Ureter (tissue), 1 donor: ENCODE measurements at places on chromosomes 5 and 9. TPM values are rescaled to one million over a fixed set of nuclear protein-coding genes. Genes with fewer than 3 reads are reported as not detected.

GRCh38 chr9:129550199-129550839, 70.6 kb downstream of the C9orf50 start:
- DNase-seq: peak; percentile 86

GRCh38 chr5:144198386-144198785, 27.7 kb downstream of the KCTD16 start:
- DNase-seq: no peak

DNA sequence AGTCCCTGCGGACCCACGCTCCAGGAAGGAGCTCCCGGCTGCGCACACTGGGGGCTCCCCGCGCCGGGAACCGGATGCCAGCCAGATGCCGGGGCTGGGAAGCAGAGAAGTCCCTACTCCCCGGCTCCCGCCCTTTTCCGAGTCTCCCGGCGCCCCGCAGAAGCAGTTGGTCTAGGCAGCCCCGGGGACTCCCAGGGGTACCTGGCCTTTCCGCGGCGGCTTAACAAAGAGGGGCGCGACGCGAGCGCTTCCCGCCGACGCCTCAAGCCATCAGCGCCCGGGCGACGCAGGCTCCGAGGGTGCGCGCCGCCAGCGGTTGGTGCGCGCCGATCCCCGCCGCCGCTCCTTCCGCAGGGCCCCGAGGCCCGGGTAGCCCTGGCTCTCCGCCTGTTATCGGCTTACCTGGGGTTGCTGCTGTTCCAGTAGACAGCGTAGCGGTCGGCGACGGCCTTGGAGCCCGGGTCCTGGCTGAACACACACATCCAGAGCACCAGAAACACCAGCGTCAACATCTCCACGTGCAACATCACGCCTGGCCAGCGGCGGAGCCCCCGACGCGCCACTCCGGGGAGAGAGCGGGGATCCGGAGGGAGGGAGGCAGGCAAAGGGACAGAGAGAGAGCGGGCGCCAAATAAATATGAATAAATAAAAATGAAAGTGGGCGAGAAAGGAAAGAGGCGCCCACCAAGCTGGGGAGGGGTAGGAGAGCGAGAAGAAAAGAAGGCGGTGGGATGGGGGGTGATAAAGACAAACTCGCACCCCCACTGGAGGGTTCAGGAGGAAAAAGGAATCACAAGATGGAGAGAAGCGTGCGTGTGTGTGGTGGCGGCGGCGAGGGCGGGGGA, 428 bp downstream of the EFNA5 start:
- peak; percentile 52 for DNase-seq

GRCh38 chr9:13491493-13492424, 212.3 kb upstream of the MPDZ start:
- DNase-seq: no peak

DNA sequence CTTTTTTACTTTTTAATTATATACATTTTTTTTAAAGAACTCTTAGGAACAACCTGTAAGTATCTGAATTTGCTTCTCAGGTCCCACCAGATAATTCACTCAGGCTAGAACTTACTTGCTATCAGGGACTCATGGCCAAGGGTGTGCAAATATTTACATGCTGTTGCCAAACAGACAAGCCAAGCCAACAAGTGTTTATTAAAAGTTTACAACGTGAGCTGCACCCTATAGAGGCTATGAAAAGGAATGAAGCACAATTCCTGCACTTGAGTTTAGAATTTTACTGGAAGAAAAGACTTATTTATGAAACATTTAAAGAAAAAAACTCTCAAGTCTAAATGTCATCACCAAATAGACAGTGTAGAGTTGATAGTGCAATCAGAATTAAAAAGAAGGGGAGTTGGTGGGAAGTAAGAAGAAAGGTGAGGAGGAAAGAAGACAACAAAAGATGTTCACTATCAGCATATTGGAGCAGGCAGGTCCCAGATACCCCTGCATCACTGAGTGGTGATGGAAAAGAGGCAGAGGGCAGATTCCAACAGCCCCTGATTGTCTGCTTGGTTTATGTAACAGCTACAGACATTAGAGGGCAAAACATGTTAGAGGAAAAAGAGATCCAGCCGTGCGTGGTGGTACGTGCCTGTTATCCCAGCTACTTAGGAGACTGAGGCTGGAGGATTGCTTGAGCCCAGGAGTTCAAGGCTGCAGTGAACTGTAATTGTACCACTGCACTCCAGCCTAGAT, 32.8 kb downstream of the SH3RF2 start:
- DNase-seq: no peak

The CDH9 gene
- total RNA-seq: not detected

The MRPL22 gene
- 30.5 TPM for total RNA-seq

GRCh38 chr5:68683632-68684036, 410.2 kb upstream of the SLC30A5 start:
- DNase-seq: peak; percentile 64

- DNase-seq: no peak
Measured at GRCh38 chr5:61496446-61496845, 164.4 kb downstream of the ZSWIM6 start.

- DNase-seq: no peak
Measured at GRCh38 chr5:180623411-180623834, 26.0 kb downstream of the FLT4 start.
